ENCODE measurements at places on chromosomes 7 and 10. TPM values are rescaled to one million over a fixed set of nuclear protein-coding genes. Genes with fewer than 3 reads are reported as not detected.

The TOMM7 gene
- 684 TPM for total RNA-seq

DNA sequence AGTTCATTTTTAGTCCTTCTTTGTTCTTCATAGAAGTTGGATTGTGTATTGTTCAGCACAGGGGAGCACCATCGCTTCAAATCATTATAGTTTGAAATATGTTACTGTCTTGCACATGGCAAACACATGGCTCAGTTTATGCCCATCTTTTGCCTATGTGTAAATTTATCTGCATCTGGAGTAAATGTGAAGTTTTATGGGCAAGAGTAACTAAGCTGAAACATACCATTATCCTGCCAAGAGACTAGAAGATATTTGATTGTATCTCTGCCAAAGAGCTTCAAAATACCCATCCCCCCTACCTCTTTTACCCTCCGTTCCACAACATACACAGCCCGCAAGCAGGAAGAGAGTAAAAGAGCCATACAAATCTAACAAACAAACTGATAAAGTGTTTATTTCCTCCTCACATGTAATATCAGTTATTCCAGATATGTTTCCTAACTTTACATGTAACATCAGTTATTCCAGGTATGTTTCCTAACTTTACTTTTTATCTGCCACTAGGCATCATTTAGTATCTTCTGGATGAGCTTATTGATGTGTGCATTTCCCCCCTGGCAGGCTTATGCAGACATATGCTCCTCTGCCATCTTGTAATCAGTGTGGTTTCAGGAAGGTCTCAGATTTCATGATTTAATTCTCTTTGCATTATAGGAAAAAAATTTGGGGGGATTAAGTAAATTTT, 127.7 kb downstream of the SRI start:
- no peak for DNase-seq

GRCh38 chr10:124693801-124694416, 50.3 kb downstream of the FAM53B start:
- peak; percentile 38 for DNase-seq

GRCh38 chr10:71700731-71701368, 18.7 kb downstream of the C10orf105 start:
- no peak for DNase-seq

The MKX gene
- total RNA-seq, result 17.2 TPM

DNA sequence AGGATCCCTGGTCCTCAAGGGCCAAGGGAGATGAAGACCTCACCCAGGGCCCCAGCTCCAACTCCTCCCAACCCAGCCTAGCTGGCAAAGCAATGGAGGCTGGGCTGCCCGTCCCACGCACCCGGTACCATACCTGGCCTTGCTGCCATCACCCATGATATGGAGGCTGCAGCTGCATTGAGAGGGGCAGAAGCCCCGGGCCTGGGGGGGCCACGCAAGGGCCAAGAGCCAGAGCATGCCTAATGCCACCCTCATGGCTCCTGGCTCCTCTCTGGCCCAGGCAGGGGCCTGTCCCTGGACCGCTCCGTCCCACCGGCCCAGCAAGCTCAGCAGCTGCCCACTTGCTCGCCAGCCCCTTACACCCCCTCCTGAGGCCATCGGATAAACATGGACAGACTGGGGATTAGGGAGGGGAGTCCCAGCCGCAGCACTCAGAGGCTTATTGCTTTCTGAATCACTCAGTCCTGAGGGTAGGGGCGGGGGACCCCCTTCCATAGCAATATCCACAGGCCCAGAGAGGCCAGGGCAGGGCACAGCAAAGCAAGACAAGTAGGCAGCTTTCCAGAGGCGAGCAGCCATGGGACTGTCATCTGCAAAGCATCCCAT, at the start of gene LRIT1:
Gene LRIT1 (minus strand): TSS at position 362 of the 606 bp plus-strand sequence. CDS start 107 bp downstream, at position 255.
- DNase-seq, result no peak

DNA sequence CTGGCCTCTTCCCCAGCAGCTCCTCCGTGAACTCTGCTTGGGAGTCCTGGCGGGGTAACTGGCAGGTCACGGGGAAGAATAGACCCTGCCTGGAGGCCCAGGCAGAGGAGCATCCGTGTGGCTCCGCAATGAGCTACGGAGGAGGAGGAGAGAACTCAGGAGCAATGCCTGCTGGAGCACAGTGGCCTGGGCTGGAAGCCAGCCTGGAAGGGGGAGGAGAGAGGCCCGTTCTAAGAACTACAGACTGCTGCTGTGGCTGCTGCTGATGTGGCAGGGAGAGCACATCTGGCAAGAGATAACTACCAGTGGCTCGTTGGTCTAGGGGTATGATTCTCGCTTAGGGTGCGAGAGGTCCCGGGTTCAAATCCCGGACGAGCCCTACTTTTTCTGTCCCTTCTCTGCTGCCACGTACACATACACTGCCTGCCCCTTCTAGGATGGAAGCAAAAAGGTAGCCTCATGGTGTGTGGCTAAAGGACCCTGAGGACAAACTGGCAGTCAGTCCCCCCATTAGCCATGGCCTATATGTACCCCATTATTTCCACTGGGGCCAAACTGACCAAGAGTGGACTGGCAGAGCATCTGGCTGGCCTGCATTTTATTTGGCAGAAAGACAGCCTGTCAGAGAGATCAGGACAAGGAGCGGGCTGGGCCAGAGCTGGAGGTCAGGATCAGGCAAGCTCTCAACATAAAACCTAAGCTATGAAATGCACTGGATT, 7.7 kb upstream of the OPN1SW start:
- DNase-seq, result peak; percentile 94

The LRIT1 gene
- total RNA-seq, result not detected
